WTC11 (cell line): ENCODE measurements at places on chromosomes 11 and 22.

DNA sequence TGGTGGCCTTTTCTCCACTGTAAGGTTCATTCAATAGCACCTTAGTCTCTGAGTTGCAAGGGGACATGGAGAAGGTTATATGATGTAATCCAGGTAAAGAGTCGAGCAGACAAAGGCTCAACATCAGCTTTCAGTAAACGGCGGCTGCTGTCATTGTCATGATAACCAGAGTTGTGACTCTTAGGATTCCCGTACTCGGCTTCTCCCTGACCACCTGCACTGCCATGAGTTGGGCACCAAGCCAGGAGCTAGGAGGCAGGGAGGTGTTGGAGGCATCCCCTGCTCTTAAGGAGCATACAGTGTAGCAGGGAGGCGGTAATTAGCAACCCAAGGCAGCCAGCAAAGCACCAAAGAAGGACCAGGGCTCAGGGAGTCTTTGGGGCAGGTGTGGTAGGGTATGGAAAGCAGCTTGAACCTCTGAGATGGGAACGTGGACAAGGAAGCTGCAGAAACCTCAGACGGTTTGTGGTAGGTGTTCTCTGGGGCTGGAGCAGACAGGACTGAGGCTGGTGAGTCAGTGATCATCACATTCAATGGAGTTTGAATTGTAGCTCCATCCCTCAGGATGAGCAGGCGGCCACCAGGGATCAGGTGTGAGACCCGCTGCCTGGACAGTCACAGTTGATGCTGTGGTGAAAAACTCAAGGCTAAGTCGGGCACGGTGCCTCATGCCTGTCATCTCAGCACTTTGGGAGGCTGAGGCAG is 31.7 kb downstream of the LIF start:
- no peak for DNase-seq

GRCh38 chr11:44258190-44258489 is 51.8 kb downstream of the ALX4 start:
- no peak for DNase-seq

DNA sequence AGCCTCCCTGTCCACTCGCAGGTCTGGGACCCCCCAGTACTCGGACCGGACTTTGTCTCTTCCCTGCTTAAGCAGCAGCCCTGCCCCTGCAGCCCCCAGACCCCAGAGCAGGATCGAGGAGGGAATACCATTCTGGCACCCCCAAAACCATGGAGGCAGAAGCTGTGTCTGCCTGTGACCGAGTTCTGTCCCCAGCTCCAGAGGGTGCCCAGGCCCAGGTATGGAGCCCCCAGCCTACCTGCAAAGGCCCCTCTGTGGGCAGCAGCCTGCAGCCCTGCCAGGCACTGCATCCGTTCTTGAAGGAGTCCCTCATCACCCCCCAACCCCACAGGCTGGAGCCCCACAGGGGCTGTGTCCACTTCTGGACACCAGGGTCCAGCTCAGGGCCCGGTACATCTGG is 163.8 kb downstream of the BRD1 start:
- DNase-seq: no peak

DNA sequence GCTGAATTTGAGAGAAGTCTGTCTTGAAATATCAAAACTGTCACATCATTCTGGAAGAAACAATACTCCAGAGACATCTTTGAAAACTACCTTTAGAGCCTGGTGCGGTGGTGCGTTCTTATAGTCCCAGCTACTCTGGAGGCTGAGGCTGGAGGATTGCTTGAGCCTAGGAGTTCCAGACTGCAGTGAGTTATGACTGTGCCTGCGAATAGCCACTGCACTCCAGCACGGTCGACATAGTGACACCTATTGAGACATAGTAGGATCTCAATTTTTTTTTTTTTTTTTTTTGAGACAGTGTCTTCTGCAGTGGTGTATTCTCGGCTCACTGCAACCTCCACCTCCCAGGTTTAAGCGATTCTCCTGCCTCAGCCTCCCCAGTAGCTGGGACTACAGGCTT is 11.5 kb upstream of the AIFM3 start:
- DNase-seq: no peak

DNA sequence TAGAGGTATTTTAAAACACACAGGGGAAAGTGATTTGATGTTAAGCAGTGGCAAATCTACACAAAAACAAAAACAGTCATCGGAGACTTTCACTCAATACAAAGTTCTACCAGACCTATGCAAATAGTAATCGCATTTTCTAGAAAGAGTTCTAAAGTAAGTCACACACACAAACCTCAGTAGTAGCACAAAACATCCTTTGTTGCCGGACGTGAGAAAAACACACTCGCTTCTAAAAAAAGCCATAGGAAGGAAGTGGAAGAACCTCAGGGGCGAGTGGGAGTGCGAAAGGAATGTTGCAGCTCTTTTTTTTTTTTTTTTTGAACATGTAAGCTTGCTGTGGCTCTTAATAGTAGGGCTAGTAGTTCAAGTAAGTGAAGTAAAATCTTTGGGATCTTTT is 88.9 kb downstream of the MAML2 start:
- no peak for DNase-seq

GRCh38 chr11:3086671-3087150 is 29.5 kb upstream of the CARS1 start:
- no peak for DNase-seq
